Activated CD4-positive, alpha-beta memory T cell treated with anti-CD3 and anti-CD28 coated beads, Interleukin-2, amount 10 ng/mL, durations not matched to agents 7 days and 5 days (primary cell): ENCODE measurements at places on chromosomes 2 and 18.
A peak's percentile ranks its signal among the peaks of the same experiment; 100 is the strongest.

GRCh38 chr2:221767106-221768012 lies 195.3 kb upstream of the EPHA4 start:
- DNase-seq, result no peak

DNA sequence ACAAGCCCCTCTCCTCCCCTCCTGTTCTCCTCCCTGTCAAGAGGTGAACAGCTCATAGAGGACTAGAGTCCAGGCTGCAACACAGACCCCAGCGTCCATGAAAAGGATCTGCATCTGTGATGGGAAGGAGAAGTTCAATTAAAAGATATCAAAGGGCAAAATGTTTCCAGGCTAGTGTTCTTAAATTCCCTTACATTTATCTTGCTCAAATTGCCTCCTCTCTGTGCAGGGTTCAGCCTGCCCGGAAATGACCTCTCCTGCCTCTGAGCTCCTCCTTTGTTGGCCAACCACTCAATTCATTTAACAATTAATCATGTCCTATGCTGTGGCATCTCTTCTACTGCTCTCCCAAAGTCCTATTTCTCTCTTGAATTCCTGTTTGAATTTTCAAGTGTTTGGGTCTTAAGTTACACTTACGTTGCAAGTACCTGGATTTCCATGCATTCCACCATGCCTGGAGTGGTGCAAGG lies 105.3 kb downstream of the TSN start:
- DNase-seq, result no peak

DNA sequence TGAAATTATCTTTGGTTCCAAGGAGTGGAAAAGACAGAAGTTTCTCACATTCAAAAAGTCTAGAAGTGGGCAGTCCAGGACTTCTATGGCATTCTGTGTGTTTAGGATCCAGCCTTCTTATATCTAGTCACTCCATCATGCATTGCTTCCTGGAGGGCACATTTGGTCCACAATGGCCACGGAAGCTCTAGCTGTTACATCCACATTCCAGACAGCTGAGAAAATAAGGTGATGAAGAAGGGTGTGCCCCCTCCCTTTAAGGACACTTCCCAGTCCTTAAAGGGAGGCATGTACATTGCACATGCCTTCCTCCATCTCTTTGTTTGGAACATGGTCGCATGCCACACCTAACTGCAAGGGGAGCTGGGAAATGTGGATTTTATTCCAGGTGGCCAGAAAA lies 59.9 kb upstream of the BZW1 start:
- no peak for DNase-seq

GRCh38 chr2:43051338-43051737 lies 175.1 kb downstream of the ZFP36L2 start:
- no peak for DNase-seq

- no peak for DNase-seq
Measured at GRCh38 chr2:236241181-236242056, 22.8 kb downstream of the ASB18 start.

DNA sequence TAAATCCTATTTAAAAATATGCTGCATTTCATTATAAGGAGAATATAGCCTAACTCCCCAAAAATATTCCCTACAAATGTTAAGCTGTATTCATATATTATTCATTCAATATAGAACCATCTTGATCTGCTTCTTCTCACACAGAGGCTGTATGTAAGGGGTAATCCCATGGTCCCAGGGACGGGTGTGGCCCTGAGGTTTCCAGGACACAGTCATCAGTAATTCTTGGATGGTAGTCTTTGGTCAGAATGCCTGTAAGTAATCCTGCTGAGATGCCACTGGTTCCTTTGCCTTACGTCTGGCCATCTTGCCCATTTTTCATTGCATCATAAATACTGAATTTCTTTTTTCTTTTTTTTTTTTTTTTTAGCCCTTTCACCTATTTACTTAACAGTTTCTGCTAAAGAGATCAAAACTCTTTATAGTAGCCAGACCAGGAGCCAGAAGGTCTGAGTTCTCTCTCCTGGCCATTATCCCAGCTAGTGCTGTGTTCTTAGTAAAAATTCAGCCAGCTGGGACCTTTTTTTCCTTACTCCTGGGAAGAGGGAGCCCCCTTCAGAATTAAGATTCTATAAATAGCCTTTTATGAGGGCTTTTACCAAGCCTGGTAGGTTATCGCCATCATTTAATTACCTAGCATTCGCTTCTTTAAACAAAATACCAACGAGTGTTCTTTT lies 134.9 kb downstream of the SOX11 start:
- no peak for DNase-seq

GRCh38 chr2:221778025-221778424 lies 205.9 kb upstream of the EPHA4 start:
- no peak for DNase-seq

GRCh38 chr2:241814393-241814642 lies 5.3 kb downstream of the NEU4 start:
- DNase-seq, result no peak

- DNase-seq, result no peak
Measured at GRCh38 chr2:15620340-15620739, 28.7 kb downstream of the DDX1 start.

GRCh38 chr2:24353364-24353763 lies 7.0 kb downstream of the ITSN2 start:
- DNase-seq, result no peak

GRCh38 chr2:7835693-7836680 lies 845.9 kb upstream of the ID2 start:
- no peak for DNase-seq

- DNase-seq, result no peak
Measured at GRCh38 chr18:58125183-58125582, 81.2 kb downstream of the NEDD4L start.

GRCh38 chr2:191287820-191288219 lies 42.6 kb downstream of the MYO1B start:
- no peak for DNase-seq

DNA sequence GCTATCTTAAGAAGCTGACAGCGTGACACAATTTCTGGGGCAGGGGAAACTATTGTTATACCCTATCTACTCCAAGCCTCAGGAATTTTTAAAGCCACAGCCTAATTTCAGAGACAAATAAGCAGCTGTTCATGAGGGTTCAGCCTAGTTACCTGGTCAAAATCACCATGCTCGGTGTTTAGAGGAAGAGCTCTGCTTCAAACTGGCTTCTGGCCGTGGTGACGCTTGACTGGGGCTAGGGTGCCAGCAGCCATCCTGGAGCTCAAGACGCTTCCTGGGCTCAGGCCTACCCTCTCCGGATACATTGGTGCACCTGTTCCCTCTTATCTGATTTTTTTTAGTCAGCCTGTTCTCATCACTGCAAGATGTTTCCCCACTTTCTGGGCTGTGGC lies 41.7 kb downstream of the FRZB start:
- DNase-seq, result no peak

DNA sequence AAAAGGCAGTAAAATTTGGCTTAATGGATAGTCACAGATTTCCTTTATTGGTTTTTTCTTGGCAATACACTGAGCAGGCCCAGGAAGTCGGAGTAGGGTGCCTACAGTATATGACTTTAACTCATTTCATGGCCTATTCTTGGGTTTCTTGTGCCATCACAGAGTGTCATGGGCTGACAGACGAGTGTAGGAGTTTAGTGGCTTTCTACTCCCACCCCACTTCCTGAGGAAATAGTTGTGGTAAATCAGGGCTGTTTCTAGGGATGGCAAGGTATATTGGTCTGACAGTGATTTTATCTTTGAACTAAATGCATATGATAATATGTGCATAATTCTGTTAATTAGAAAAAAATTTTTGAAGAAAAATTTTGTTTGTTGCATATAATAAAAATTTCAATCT lies 100.1 kb downstream of the PLCL1 start:
- peak; percentile 19 for DNase-seq

DNA sequence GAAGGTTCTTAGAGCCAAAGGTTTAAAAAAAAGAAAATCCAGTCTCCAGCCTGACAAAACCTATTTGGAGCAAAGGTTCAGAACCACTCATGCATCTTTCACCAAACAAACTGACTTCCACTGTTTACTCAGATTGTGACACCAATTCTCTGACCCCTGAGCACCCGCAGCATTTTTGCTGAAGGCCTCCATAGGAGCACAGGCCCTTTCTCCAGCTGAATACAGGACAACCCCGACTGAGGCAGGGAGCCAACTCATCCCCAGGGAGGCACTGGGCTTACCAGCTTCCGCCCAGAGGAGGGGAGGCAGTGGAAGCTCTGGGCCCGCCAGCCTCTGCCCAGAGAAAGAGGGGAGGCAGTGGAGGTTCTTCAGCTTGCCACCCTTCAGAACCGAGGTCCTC lies 51.0 kb upstream of the CNGA3 start:
- no peak for DNase-seq

GRCh38 chr2:217158928-217159327 lies 299.1 kb upstream of the TNP1 start:
- DNase-seq, result no peak

- no peak for DNase-seq
Measured at GRCh38 chr2:172361360-172361759, 66.0 kb upstream of the ITGA6 start.

DNA sequence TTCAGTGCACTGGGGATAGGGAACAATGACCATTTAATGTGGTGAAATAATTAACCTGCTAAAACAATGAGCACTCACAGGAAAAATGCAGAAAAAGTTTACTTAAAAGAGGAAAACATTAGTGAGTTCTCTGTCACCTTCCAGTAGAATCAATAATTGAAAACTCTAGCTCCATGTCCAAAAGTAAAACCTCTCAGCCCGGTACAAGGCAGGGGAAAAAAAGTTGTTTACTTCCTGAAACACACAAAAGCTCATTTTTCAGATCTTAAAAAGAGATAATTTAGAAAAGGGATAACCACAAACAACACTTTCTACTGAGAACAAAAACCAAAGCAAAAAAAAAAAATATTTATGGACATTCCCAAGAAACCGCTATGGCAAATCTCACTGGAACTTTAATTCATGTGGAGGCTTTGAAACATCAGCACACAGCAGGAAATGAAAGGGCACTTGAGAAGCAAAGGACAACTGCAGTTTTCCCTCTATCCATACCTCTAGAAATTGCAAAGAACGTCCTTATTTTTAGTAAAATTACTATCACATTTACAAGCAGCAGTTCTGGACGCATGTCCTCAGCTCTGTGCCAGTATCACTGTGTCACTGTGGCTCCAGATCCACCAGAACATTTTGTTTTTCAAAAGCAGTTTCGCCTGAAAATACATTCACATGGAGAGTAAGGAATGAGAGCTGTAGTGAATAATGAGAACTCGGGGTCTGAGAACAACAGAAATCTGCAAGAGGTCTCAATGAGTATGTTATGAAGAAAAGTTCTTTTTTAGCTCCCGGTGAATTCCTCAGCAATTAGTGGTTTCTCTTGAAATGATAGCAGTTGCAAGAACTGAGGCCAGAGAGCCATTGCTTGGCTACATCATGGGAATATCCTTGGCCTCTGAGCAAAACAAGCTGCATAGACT lies 44.7 kb upstream of the DNAH7 start:
- DNase-seq, result no peak

DNA sequence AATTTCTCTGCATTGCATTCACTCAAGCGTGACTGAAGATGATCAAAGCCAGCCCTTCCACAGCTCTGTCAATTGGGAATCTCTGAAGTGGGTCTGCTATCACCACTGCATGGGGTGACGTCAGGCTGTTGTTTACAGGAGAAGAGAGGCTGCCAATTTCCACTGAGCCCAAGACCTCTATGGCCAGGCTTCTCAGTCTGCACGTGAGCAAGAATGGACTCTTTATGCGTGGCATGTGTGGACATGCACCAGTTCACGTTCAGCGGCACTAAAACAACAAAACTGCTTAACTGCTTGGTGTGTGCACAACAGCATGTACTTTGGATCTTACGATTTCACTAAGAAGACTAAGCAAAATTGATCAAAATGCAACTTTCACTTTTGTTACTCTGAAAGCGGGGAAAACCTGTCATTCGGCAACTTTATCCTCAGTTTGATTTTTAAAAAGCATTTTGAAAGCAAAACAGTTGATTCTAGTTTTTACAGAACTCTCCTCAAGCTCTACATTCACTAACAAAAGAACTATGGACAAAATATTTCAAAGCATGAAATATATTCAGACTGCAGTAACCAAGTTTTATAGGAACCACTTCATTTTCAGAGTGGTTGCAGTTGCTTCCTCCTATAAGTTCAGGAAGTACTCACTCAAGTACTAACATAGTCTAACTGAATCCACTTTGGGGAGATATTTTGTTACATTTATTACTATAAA lies 77.0 kb upstream of the SERTAD2 start:
- DNase-seq, result peak; percentile 45

DNA sequence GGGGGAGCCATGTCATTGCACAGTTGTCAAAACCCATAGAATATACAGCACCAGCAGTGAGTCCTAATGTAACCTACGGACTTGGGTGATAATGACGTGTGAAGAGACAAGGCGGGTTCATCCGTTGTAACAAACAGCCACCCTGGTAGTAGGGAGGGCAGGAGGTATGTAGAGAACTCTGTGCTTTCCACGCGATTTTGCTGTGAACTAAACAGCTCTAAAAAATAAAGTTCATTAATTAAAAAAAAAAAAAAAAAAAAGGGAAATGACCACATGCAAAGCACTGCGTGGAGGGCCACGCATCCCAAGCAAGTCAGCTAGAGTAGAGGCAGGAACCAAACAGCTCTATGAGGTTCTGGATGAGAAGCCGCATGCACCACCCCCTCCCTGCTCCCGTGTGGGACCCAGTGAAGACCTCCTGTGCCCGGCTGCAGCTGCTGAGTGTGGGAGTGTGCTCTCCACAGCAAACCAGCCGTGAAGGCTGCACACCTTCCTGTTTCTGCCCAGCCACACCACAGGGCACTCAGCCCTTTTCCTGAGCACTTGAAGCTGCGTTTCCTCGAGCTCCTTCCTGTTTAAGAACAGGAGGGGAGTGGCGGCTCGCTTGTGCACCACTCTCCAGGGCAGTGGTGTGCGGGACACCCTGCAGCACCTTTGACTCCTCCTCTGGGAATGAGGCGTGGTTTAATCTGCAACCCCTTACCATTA lies 65.6 kb downstream of the ODC1 start:
- DNase-seq, result peak; percentile 54

GRCh38 chr2:94990956-94991355 lies 34.6 kb upstream of the MAL start:
- no peak for DNase-seq

DNA sequence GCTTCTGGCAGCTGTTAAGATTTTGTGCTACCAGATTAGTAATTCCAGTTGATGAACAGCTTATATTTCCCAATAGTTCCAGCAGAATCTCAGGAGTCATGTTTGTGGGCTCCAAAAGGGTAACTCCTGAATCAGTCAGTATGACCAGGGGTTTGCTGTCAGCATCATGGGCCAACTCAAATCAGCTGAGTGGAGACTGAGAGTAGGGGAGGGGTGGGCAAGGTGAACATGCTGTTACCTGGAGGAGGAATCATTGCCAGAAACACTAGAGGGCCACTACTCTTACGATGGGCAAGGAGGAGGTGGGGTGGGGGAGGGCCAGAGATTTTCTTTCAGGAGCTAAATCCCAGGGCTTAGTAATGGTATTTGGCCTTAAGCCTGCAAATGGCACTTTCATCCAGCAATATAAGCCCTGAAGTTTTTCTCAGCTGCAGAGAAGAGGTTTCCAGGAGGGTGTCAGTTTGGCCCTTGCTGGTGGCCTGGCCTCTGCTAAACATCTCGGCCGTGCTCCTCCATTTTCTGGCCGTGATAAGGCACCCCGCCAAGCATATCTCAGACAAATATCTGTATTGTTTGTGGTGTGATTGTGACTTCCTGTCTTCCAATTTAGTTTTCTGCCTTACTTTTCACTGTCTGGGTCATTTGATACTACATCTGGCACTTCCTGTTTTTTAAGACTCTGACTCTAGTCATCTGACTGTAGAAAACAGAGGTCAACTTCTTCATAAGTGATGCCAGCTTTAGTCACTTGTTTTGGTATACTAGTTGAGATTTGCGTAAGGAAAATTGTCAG lies 120.5 kb upstream of the CXCR4 start:
- DNase-seq, result peak; percentile 53

- no peak for DNase-seq
Measured at GRCh38 chr2:96685577-96686459, 43.3 kb downstream of the FER1L5 start.

GRCh38 chr18:35494251-35495220 lies 3.2 kb downstream of the INO80C start:
- no peak for DNase-seq
